CD4-positive, alpha-beta T cell treated with Interleukin-21 for 1 hour (primary cell): ENCODE measurements at places on chromosomes 4 and X.

DNA sequence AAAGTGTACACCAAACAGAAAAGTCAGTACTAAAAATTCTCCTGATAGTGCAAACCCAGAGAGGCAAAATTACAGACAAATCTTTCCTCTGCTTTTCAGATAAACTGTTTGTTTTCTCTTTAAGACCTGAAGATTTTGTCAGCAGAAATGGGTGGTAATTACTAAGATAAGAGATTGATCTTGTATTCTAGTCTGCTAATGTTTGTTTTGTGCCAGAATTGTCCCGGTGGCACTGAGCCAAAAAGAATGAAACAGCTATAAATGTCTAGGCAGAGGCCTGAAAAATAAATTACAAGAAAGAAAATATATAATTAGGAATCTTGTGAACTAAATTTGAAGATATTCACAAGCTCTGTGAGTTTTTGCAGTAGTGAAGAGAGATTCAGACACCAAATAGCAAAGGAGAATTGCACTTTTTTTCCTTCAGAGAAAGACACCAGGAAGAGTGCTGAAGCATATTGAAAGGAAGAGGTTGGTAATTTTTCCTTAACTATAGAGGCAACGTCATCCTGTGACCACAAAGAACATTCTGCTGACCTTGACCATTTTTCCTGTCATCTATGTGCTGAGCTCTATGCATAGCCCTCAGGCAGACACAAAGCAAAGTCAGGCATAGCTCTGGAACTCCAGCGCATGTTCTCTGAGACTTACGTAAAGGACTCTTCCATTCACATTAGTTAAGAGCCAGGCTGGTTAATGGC lies 314.5 kb upstream of the RASGEF1B start:
- DNase-seq = no peak

DNA sequence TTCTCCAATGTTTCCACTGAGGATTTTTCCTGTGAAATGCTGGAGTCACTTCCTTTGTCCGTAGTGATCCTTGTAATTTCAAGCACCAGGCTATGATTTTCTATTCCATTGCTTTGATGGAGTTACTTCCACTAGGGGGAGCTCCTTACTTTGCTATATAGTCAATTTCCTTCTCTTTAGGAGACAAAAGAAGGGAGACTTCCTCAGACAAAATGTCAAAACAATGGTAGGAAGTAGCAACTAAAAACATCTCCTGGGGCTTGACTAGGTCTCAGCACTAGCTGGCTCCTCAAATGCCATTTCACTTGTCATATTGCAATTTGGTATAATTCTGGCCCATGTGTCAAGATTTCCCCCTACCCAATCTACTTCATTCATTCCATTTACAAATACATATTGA lies 24.1 kb downstream of the ZCCHC12 start:
- peak; percentile 52 for DNase-seq

DNA sequence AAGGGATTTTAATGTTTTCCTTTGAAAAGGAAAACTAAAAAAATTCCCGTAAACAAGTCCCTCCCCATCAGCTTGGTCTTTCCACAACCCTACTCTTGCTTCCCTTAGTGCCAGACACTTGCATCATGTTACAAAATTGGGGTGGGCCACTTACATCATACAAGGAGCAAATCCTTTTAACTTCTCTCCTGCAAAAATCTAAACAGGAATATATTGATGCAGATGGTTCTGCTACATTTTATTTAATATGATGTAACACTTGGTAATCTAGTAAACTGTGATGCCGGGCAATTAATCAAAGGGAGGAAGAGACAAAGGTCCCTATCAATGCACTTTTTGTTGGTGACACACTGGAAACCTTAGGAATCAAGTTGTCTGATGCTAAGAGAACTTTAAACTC lies 125.3 kb downstream of the UBE2K start:
- DNase-seq = no peak

GRCh38 chrX:1487401-1487800 lies 34.7 kb upstream of the ASMTL start:
- no peak for DNase-seq

DNA sequence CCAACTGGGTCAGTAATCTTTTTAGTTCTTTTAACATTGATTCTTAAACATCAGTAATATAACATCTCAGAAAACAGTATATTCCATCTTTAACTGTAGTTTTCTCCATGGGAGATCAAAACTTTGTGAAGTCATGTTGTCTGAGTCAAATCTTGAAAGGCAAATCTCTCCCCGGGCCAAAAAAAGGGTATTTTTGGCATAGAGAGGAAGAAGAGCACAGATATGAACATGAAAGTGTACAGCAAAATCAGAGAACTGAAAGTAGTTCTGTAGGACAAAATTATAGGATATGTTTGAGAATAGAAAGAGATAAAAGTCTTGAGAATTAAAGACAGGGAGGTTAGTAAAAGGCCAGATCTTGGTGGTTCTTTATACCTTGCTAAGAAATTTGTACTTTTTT lies 176.4 kb upstream of the GYPA start:
- no peak for DNase-seq

DNA sequence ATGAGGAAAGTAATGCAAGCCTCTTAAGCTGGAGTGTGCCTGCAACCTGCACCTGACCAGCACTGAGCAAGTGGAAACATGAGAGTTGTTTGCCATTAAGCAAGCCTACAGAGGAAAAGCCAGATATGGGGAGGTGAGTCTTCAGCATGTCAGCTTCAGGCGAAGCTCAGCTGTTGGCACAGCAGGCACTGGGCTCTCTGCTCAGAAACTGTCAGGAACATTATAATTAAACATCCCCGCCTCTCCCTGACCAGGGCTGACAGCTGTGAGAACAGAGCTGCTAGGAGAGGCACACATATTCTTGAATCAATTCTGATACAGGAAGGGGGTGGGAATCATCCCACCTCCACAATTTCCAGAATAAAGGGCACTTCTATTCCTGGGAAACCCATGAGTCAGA lies 19.0 kb upstream of the DCX start:
- no peak for DNase-seq

- DNase-seq = no peak
Observed at GRCh38 chrX:12867685-12868084, 813 bp downstream of the TLR7 start.

- no peak for DNase-seq
Observed at GRCh38 chr4:156476359-156476758, 495.2 kb downstream of the PDGFC start.

- DNase-seq = no peak
Observed at GRCh38 chr4:124053872-124054538, 657.4 kb downstream of the SPRY1 start.

GRCh38 chrX:41116948-41117347 lies 31.7 kb downstream of the USP9X start:
- DNase-seq = peak; percentile 64

DNA sequence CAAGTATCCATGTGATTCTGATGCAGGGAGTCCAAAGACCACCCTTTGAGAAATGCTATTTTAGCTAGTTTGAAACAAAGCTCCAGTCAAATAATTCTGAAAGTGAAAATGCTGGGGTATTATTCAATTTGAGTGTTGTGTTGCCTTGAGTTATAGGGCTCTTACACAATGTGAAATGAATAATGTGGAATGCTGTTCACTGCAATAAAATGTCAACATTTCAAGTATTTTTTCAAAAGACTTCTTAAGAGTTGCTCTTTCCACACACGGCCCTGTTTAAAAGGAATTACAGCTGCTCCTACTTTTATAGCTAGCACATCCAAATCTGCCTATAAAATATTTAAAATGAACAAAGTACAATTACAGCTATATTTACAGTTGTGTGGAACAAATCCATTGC lies 27.5 kb upstream of the PLS3 start:
- DNase-seq = no peak
